Cardiac muscle cell (in vitro differentiated cells and primary cell): ENCODE measurements at places on chromosomes 3 and 15. TPM values are rescaled to one million over a fixed set of nuclear protein-coding genes. Genes with fewer than 3 reads are reported as not detected.

- no peak overlapping the region for H3K4me3 ChIP-seq
- H3K4me1 ChIP-seq, result no peaks in the 10 kb centered on the region
- no peaks in the 10 kb centered on the region for H3K36me3 ChIP-seq
- DNase-seq, result peak; percentile 43
These were observed 155.6 kb downstream of the SQOR start for GRCh38 chr15:45790325-45790943.

- no peaks in the 10 kb centered on the region for H3K27me3 ChIP-seq
- H3K4me3 ChIP-seq, result no peak overlapping the region
- peaks cover 6% of the 10 kb centered on the region for H3K4me1 ChIP-seq
- H3K27ac ChIP-seq, result no peak overlapping the region
These were observed 279.8 kb downstream of the ROBO2 start for GRCh38 chr3:77319711-77320110.

DNA sequence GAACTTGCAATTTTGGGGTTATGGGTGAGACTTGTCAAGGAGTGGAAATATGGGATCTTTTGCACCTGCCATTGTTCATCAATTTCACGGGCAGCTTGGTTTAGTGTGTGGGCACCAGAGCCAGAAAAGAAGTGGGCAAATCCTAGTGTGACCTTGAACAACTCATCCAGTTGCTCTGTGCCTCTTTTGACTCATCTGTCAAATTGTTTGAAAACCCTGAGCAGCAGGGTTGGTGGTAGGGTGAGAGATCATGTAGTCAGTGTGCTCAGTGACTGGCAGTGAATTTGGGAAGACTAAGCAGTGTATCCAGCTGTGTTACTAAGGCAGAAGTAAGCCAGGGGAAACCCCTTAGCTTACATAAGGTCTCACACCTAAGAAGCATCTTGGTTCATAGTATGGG, 293.0 kb upstream of the TRIM42 start:
- peaks cover 5% of the 10 kb centered on the region for H3K4me1 ChIP-seq
- H3K36me3 ChIP-seq, result no peaks in the 10 kb centered on the region
- H3K4me3 ChIP-seq, result no peak overlapping the region
- no peak for DNase-seq
- no peak overlapping the region for H3K27ac ChIP-seq
- no peaks in the 10 kb centered on the region for H3K27me3 ChIP-seq

DNA sequence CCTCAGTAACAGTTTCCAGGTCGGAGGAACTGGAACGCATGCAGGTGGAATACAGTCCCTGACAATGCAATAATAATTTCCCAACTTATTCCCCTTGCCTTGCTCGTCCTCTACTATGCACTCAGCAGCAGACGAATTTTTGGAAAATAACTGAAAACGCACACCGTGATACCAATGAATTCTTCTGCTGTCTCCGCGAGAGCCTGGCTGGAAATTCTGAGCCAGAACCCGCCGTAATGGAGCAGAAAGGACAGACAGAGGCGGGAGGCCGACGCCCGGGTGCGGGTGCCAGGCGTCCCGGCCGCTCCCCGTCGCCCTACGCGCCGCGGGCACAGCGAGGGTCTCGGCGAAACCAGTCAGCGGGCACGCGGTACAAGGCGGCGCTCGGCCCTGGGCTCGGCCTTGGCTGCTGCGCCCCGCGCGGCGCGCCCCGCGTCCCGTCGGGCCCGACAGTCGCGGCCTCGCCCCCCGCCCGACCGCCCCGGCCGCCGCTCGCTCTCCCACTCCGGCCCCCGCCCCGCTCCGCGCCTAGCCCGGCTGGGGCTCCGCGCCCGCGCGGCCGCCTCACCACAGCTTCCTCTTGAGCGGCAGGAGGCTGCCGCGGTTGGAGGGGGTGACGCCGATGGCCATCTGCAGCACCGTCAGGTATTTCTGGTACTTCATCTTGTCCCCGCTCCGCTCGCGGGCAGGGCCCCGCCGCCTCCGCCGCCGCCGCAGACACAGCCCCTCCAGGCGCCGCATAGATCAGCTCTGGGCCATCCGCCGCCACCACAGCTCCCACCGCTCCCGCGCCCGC, 114.5 kb upstream of the GOLGA8J start:
- peaks cover 66% of the 10 kb centered on the region for H3K27me3 ChIP-seq
- DNase-seq, result no peak
- no peaks in the 10 kb centered on the region for H3K36me3 ChIP-seq
- H3K4me3 ChIP-seq, result peak overlapping the region; percentile 43
- no peaks in the 10 kb centered on the region for H3K4me1 ChIP-seq

- no peak overlapping the region for H3K4me3 ChIP-seq
- H3K27ac ChIP-seq, result peak overlapping the region; percentile 43
- H3K36me3 ChIP-seq, result no peaks in the 10 kb centered on the region
- no peak for DNase-seq
- H3K27me3 ChIP-seq, result no peaks in the 10 kb centered on the region
These were observed 120.1 kb downstream of the OXNAD1 start for GRCh38 chr3:16385151-16385550.

- no peak overlapping the region for H3K4me3 ChIP-seq
- no peaks in the 10 kb centered on the region for H3K4me1 ChIP-seq
- no peaks in the 10 kb centered on the region for H3K27me3 ChIP-seq
- no peak for DNase-seq
These were observed 143.2 kb downstream of the DOCK3 start for GRCh38 chr3:50817756-50818529.

GRCh38 chr3:30641416-30642251, 35.2 kb downstream of the TGFBR2 start:
- peak overlapping the region; percentile 90 for H3K27ac ChIP-seq
- no peak overlapping the region for H3K4me3 ChIP-seq
- H3K27me3 ChIP-seq, result no peaks in the 10 kb centered on the region
- no peak for DNase-seq
- H3K36me3 ChIP-seq, result peaks cover 11% of the 10 kb centered on the region

DNA sequence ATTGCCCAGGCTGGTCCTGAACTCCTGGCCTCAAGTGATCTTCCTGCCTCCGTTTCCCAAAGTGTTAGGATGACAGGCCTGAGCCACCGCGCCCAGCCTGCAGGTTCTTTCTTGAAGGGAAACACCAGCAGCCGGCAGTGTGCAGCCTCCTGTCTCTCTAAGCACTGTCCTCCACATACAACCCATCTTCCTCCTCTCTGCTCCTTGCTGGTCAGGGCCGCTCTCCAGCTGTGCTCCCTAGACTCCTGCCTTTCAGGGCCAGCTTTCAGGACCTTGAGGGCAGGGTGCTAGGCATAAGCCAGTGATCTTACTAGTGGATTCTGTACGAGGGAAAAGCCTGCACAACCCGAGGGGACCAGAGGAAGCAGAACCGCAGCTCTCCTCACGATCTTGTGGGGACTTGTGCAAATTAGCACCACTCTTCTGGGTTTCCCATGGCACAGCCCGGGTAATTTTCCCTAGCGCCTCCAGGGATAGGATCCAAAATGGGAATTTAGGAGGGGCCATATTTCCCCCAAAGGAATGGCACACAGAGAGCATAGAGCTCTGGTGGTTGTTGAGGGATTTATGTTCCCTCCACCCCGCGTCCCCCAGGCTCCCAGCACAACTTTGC, 18.2 kb upstream of the CORO2B start:
- H3K27ac ChIP-seq, result no peak overlapping the region
- no peak overlapping the region for H3K4me3 ChIP-seq
- H3K27me3 ChIP-seq, result peaks cover 9% of the 10 kb centered on the region
- no peaks in the 10 kb centered on the region for H3K36me3 ChIP-seq
- H3K4me1 ChIP-seq, result no peaks in the 10 kb centered on the region
- no peak for DNase-seq

DNA sequence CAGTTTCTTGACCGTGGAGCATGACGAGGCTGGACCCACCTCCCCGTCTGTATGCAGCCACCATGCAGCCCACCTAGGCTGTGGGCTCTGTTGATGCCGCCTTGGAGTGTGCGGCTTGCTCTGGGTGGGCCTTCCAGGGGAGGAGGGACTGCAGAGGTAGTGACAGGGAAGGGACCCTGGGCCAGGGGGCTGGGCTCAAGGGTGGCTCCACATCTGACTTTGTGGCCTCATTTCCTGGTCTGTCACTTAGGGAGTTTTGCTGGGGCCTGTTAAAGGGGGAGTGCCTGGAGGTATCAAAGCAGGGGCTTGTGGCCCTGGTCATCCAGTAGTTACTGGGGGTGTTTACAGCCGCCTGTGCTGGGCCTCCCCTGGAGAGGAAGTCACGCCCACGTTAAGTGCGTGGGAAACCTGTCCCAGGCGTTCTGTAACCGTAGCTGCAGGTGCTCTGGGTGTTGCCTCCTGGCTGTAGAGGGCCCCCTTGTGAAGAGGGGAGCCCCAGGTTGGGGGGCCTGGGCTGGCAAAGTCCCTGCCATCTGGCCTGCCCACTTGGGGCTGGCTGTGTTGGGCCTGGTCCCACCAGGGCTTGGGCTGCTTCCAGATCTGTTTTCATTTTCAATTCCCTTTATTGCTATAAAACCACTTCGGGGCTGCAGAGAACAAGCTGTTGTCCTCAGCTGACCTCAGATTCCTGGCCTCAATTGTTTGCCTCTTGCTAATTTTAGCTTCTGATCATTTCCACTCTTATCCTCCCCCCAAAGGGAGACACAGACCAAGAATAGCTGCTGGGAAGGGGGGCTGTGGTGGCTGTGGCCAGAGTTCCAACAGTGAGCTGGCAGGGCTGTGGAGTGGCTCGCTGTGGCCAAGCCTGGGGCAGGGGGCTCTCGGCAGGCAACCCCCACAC, 26.5 kb downstream of the KLF13 start:
- peak; percentile 93 for DNase-seq
- H3K36me3 ChIP-seq, result no peaks in the 10 kb centered on the region
- H3K27ac ChIP-seq, result peak overlapping the region; percentile 91
- no peaks in the 10 kb centered on the region for H3K27me3 ChIP-seq
- H3K4me1 ChIP-seq, result peaks cover 57% of the 10 kb centered on the region

GRCh38 chr3:126488185-126488584, 12.5 kb upstream of the ZXDC start:
- H3K27ac ChIP-seq, result no peak overlapping the region
- no peaks in the 10 kb centered on the region for H3K36me3 ChIP-seq
- H3K4me1 ChIP-seq, result no peaks in the 10 kb centered on the region
- DNase-seq, result peak; percentile 27

- no peak for DNase-seq
- H3K27ac ChIP-seq, result no peak overlapping the region
- H3K4me3 ChIP-seq, result no peak overlapping the region
- peaks cover 4% of the 10 kb centered on the region for H3K4me1 ChIP-seq
- H3K27me3 ChIP-seq, result peaks cover 34% of the 10 kb centered on the region
- H3K36me3 ChIP-seq, result no peaks in the 10 kb centered on the region
These were observed 80.7 kb upstream of the ZBED2 start for GRCh38 chr3:111675846-111676210.

DNA sequence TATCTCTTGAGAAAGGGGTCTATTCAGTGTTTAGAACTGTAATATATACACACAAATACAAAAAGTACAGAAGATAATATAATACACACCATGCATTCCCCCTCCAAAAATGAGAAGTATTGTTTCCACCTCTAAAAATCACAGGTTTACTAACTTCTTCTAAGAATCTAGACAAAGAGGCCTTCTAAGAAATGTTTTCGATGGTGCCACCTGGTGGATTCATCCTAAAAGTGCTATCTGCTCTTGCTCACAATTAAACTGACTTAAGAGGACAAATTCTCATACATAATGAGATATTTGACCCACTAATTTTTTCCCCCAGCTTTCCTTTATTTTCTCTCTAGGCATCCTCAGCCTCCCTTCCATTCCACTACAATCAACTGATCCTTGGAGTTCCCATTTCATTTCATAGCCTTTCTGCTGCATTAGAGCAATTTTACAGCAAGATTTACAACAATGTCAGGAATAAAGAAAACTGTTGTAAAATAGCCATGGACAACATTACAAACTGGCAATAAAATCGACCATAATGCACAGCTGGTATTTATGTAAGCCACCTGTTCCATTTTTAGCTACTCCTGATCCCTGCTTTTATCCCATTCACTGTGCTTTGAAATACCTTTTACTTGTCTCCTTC, 124.6 kb downstream of the ARRDC4 start:
- no peak overlapping the region for H3K4me3 ChIP-seq
- peak; percentile 67 for DNase-seq
- no peaks in the 10 kb centered on the region for H3K27me3 ChIP-seq
- no peaks in the 10 kb centered on the region for H3K4me1 ChIP-seq

- no peaks in the 10 kb centered on the region for H3K4me1 ChIP-seq
- H3K36me3 ChIP-seq, result no peaks in the 10 kb centered on the region
- no peaks in the 10 kb centered on the region for H3K27me3 ChIP-seq
- no peak overlapping the region for H3K27ac ChIP-seq
- DNase-seq, result no peak
- no peak overlapping the region for H3K4me3 ChIP-seq
These were observed 560.3 kb upstream of the NR2F2 start for GRCh38 chr15:95770196-95770595.

- H3K4me1 ChIP-seq, result no peaks in the 10 kb centered on the region
- H3K27ac ChIP-seq, result no peak overlapping the region
- H3K27me3 ChIP-seq, result no peaks in the 10 kb centered on the region
- no peak for DNase-seq
- no peaks in the 10 kb centered on the region for H3K36me3 ChIP-seq
These were observed 183.6 kb upstream of the STT3B start for GRCh38 chr3:31349001-31349748.

- no peak for DNase-seq
- H3K4me1 ChIP-seq, result no peaks in the 10 kb centered on the region
- H3K4me3 ChIP-seq, result no peak overlapping the region
- no peaks in the 10 kb centered on the region for H3K27me3 ChIP-seq
- no peak overlapping the region for H3K27ac ChIP-seq
- no peaks in the 10 kb centered on the region for H3K36me3 ChIP-seq
These were observed 258.5 kb downstream of the PDCD6IP start for GRCh38 chr3:34056951-34057390.

DNA sequence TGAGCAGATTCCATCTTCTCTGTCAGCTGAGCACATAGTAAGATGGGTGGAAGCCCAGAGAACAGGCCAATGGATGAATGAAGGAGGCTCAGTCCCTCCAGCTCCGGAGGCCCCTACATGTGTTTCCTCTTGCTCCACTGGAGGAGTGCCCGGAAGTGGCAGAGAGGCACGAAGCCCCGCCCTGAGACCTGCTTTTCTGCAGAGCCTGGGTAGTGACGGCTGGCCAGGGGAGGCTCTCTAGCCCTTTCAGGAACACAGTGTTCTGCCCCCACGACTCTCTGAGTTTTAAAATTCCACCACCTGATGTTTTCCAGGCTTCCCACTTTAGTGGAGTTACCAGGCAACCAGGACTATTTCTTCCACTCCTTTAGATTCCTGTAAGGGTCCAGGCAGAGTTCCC, 149.4 kb upstream of the SLC6A11 start:
- peak; percentile 30 for DNase-seq
- no peak overlapping the region for H3K27ac ChIP-seq
- H3K36me3 ChIP-seq, result no peaks in the 10 kb centered on the region

BMF gene
- total RNA-seq, result 29.8 and 56.1 TPM in 2 replicates

ASB7 gene
- total RNA-seq, result 18.3 and 19.2 TPM in 2 replicates

PLA2G4E gene
- total RNA-seq, result 0.06 TPM in 1 of 2 replicates, not detected in the other

PLAAT1 gene
- 35.4 and 44.1 TPM in 2 replicates for total RNA-seq

GOLGA6D gene
- 0.06 and 0.28 TPM in 2 replicates for total RNA-seq

LRRN1 gene
- total RNA-seq, result 0.85 and 3.0 TPM in 2 replicates

LRIG1 gene
- total RNA-seq, result 33.2 and 51.1 TPM in 2 replicates
